ENCODE measurements at places on chromosomes 6 and 20. TPM values are rescaled to one million over a fixed set of nuclear protein-coding genes. Genes with fewer than 3 reads are reported as not detected.

DNA sequence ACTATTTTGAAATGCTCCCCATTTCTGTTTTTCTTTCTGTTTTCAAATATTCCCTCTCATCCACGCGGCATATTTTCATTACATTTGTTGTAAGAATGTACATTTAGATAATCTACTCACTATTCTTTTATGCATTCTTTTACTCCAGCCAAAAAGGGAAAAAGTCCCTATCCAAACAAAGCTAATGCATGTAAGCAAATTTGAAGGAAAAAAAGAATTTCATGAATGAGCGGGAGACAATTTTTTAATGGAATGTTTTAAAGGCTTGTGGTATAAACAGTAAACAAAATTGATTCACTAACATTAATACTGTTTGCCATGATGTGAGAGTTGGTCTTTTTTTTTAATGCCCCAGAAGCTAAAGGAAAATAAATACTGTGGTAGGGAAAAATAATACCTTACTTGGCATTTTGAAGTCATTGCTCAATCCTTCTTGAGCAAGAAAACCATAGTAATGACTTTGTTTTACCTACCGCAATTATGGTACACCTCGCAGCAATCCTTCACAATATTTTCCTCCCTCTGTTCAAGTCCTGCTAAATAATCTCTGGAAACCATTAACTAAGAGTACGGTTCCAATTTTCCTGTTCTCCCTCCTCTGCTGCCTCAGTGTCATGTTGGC is 79.0 kb downstream of the BACH2 start:
- DNase-seq: no peak

- no peak for DNase-seq
These were observed 57.2 kb upstream of the IRAK1BP1 start for GRCh38 chr6:78810146-78810545.

GRCh38 chr6:44561060-44561623 is 173.6 kb downstream of the CDC5L start:
- DNase-seq: peak; percentile 80

GRCh38 chr6:89956182-89956581 is 61.9 kb downstream of the GJA10 start:
- no peak for DNase-seq

Gene CRIP3
- 14.3 TPM for polyA plus RNA-seq

Gene MSH5
- 14.4 TPM for polyA plus RNA-seq

Gene DXO
- 26.0 TPM for polyA plus RNA-seq
